ENCODE measurements at places on chromosomes 4 and X.
A peak's percentile ranks its signal among the peaks of the same experiment; 100 is the strongest.

- H3K27me3 ChIP-seq: no peaks in the 10 kb centered on the region
- H3K27ac ChIP-seq: no peak overlapping the region
- no peaks in the 10 kb centered on the region for H3K36me3 ChIP-seq
- no peak overlapping the region for H3K4me3 ChIP-seq
Observed at GRCh38 chr4:7514281-7514680, 79.6 kb upstream of the PSAPL1 start.

DNA sequence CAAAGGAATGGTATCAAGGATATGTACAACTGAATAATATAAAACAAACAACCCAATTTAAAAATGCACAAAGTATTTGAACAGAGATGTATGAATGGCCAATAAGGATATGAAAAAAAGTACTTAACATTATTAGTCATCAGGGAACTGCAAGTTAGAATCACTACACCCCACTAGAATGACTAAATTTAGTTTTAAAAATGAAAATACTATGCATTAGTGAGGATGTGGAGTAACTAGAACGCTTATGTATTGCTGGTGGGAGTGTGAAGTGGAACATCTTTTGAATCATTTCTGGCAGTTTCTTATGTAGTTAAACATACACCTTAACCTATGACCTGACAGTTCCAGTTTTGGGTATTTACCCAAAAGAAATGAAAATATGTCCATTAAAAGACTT is 13.0 kb upstream of the SLC16A2 start:
- H3K4me1 ChIP-seq: no peaks in the 10 kb centered on the region
- no peaks in the 10 kb centered on the region for H3K27me3 ChIP-seq
- no peak for DNase-seq
- H3K36me3 ChIP-seq: no peaks in the 10 kb centered on the region

DNA sequence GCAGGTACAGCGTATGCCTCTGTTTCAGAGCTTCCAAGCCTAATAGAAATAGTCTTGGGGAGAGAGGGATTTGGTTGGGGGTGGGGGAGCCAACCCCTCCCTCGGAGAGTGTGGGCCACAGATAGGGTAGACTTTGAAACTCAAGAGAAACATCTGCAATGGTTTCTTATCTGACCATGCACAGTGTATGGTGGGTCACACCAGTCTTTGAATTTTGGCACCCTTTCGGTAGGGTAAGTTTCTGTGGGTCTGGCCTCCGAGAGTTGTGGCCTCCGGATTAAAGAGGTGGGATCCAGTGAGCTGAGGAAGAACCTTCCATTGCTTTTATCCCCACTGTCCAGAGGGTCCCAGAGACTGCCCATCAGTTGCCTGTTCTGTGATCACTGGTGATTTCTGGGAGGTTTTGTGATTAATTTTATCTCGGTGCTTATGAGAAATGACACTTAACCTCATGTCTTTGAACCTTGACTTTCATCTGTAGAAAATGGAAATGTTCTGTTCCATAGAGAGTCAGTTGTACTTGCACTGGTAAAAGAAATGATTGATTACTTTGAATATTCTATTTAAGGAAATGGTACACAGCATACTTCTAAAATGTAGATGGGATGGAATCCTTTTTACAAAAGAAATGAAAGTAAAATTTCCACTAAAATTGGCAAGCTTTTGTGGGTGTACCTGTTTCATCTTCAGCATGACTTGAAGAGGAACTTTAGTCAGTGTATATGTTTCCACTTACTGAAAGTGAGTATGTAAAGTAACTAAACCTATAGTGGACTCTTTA is 62.7 kb downstream of the TMEM131L start:
- H3K4me1 ChIP-seq: no peaks in the 10 kb centered on the region
- H3K27ac ChIP-seq: no peak overlapping the region
- no peaks in the 10 kb centered on the region for H3K36me3 ChIP-seq
- no peak overlapping the region for H3K4me3 ChIP-seq

- H3K4me3 ChIP-seq: peak overlapping the region; percentile 32
- H3K36me3 ChIP-seq: no peaks in the 10 kb centered on the region
- no peaks in the 10 kb centered on the region for H3K27me3 ChIP-seq
- H3K27ac ChIP-seq: no peak overlapping the region
Observed at GRCh38 chr4:41506130-41506529, 31.8 kb upstream of the LIMCH1 start.

DNA sequence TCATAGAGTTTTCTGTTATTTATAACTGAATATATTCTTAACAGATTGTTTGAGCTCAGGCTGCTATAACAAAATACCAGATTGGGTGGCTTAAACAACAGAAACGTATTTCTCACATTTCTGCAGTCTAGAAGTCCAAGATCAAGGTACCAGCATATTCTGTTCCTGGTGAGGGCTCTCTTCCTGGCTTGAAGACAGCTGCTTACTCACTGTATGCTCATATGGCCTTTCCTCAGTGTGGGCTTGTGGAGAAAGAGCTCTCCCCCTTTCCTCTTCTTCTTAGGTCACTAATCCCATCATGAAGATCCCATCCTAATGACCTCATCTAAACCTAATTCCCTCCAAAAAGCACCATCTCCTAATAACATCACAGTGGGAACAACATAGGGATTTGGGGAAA is 117.8 kb downstream of the RASGEF1B start:
- no peaks in the 10 kb centered on the region for H3K27me3 ChIP-seq
- H3K4me1 ChIP-seq: peaks cover 3% of the 10 kb centered on the region
- no peaks in the 10 kb centered on the region for H3K36me3 ChIP-seq
- no peak overlapping the region for H3K27ac ChIP-seq
- DNase-seq: no peak

GRCh38 chrX:115067812-115068211 is 50.4 kb upstream of the IL13RA2 start:
- no peaks in the 10 kb centered on the region for H3K27me3 ChIP-seq
- no peaks in the 10 kb centered on the region for H3K4me1 ChIP-seq
- no peaks in the 10 kb centered on the region for H3K36me3 ChIP-seq
- H3K4me3 ChIP-seq: no peak overlapping the region

DNA sequence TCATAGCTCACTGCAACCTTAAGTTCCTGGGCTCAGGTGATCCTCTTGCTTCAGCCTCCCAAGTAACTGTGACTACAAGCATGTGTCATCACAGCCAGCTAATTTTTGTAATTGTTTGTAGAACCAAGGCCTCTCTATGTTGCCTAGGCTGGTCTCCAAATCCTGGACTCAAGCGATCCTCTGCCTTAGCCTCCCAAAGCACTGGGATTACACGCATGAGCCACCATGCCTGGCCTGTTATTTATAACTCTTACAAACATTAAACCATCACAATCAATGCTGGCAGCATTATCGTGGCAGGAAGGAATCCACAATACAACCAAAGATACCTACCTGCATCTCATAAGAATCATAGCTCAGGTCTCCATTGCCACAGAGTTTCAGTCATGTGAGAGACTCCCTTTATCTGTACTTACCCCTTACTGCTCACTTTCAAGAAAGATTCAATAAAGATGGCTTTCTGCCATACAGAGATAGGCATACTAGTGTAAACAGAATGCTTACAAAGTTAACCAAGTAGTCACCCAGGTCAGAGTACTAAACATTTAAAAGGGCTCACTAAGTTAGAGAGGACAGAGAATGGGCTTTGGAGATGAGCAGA is 48.5 kb downstream of the SMIM31 start:
- H3K27ac ChIP-seq: no peak overlapping the region
- H3K36me3 ChIP-seq: no peaks in the 10 kb centered on the region
- H3K27me3 ChIP-seq: no peaks in the 10 kb centered on the region
- DNase-seq: no peak

GRCh38 chr4:20203508-20203907 is 48.2 kb upstream of the SLIT2 start:
- DNase-seq: no peak
- H3K27ac ChIP-seq: no peak overlapping the region
- no peak overlapping the region for H3K4me3 ChIP-seq
- no peaks in the 10 kb centered on the region for H3K27me3 ChIP-seq
- no peaks in the 10 kb centered on the region for H3K4me1 ChIP-seq

DNA sequence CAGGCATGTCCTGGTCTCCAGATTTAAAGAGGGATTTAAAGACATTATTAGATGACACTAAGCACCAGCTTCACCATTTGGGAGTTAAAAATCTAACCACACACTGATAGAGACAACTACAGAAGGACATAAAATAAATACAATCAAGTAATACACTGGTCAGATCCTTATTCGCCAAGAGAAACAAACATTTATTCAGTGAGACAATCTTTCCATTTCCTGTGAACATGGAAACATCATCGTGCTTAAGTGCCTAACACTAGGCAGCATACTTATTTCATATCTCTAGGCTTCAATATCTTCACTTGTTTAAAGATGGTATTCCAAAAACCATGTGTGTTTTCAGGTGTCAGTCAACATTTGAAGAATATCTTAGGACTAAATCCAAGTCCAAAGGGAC is 103.6 kb downstream of the AREG start:
- no peaks in the 10 kb centered on the region for H3K27me3 ChIP-seq
- H3K36me3 ChIP-seq: no peaks in the 10 kb centered on the region
- H3K4me3 ChIP-seq: no peak overlapping the region
- H3K4me1 ChIP-seq: peaks cover 3% of the 10 kb centered on the region
- H3K27ac ChIP-seq: no peak overlapping the region

DNA sequence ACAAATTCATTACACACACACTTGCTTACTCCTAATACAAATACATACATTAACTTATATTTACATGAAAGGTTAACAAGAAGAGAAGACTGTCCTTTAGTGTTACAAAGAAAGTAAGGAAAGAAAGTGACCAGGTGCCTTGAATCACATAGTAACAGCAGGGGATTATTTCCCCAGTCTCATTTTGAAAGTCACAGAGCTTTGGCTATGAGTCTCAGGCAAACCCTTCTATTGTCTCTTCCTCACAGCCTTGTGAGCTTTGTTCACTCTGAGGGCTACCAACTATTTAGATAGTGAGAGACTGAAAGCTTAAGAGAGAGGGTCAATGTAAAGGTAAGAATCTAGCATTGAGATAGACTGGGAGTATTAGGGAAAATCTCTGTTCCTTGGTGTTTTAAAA is 161.6 kb downstream of the NPNT start:
- no peaks in the 10 kb centered on the region for H3K36me3 ChIP-seq
- no peaks in the 10 kb centered on the region for H3K27me3 ChIP-seq
- H3K4me1 ChIP-seq: peaks cover 4% of the 10 kb centered on the region
- peak overlapping the region; percentile 23 for H3K4me3 ChIP-seq

DNA sequence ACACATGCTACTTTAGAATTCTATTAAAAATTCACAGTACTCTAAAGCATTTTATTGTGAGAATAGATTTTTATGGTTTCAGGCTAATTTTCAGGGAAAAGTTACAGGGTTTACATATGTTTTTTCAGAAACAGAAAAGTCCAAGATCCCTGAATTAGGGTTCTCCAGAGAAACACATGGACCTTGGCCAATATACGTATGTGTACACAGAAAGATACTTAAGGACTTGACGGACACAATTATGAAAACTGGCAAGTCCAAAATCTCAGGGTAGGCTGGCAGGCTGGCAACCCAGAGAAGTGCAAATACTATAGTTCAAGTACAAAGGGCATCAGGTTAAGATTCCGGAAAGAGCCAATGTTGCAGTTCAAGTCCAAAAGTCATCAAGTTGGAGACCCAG is 1897.8 kb upstream of the PCDH10 start:
- H3K4me3 ChIP-seq: no peak overlapping the region
- H3K27ac ChIP-seq: no peak overlapping the region
- no peaks in the 10 kb centered on the region for H3K36me3 ChIP-seq
- H3K27me3 ChIP-seq: no peaks in the 10 kb centered on the region
- DNase-seq: no peak

DNA sequence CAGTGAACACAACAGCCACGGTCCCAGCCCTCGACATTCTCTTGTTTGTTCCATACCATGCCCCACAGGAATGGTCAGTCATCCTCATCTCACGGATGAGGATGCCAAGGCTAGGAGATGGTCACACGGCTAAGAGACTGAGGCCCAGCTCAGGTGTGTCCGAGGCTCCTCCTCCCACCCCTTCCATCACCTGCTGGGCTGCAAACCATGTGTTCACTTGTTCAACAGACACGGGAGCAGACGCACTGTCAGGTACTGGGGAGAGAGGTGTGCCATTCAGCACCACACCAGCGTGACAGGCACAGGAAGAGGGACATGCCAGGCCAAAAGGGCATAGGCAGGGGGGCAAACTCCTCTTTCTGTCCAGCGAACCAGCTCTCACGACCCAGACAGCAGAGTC is 45.9 kb downstream of the ABLIM2 start:
- H3K27ac ChIP-seq: no peak overlapping the region
- no peaks in the 10 kb centered on the region for H3K4me1 ChIP-seq
- H3K36me3 ChIP-seq: no peaks in the 10 kb centered on the region
- H3K4me3 ChIP-seq: no peak overlapping the region
- no peaks in the 10 kb centered on the region for H3K27me3 ChIP-seq
- DNase-seq: no peak

DNA sequence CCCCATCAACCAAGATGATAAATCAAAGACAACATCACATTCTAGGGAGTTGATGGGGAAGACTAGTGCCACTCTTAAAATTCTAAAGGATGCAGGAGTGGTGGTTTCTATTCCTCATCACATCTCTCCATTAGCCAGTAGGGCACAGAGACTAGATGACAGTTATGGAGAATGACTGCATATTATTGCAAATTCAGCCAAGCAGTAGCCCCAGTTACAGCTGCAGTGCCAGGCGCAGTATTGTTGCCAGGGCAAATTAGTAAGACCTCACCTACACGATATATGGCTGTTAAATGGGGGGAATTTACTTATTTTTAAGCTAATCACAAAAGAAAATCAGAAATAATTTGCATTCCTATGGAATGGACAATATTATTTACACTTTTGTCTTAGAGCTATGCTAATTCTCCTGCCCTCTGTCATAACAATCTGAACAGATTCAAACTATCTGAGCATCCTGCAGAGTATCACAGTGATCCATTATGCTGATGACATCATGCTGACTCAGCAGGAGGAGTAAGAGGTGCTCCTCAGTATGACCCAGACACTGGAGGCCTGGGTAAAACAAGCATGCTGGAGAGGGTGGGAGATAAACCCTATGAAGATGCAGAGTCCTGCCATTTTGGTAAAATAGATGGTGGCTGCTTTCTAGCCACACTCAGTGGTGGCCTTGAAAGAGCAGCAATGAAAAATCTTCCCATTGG is 24.7 kb downstream of the ETNPPL start:
- no peak overlapping the region for H3K27ac ChIP-seq
- H3K4me1 ChIP-seq: no peaks in the 10 kb centered on the region
- H3K27me3 ChIP-seq: no peaks in the 10 kb centered on the region
- DNase-seq: no peak

DNA sequence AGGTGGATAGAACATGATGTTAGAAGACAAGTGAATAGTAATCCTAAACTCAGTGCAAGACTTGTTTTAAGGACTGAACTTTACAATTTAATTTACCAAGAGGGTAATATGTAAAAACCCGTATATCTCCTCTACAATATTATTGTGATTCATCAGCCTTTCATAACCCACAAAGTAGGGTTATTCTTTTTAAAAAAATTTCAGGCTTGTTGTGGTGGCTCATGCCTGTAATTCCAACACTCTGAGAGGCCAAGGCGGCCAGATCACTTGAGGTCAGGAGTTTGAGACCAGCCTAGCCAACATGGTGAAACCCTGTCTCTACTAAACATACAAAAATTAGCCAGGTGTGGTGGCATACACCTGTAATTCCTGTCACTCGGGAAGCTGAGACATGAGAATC is 7.2 kb downstream of the IBSP start:
- H3K27ac ChIP-seq: no peak overlapping the region
- no peaks in the 10 kb centered on the region for H3K4me1 ChIP-seq
- no peak for DNase-seq
